ENCODE measurements at places on chromosomes 12 and 14.

- DNase-seq, result no peak
Observed at GRCh38 chr12:108727868-108728735, 3.2 kb downstream of the CORO1C start.

DNA sequence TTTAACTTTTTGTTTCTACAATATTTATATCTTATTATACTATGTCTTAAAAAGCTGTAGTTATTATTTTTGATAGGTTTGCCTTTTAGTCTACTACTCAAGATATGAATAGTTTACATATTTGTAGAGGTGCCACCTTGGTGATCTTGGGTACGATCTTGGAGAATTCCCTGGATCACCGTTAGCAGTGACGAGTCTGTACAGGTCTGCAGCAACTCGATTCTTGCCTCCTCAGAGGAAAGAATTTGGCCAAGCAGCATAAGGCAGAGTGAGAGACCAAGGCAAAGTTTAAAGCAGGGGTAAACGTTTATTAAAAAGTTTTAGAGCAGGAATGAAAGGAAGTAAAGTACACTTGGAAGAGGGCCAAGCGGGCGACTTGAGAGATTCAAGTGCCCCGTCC is 3.1 kb upstream of the TCTN2 start:
- DNase-seq, result no peak

DNA sequence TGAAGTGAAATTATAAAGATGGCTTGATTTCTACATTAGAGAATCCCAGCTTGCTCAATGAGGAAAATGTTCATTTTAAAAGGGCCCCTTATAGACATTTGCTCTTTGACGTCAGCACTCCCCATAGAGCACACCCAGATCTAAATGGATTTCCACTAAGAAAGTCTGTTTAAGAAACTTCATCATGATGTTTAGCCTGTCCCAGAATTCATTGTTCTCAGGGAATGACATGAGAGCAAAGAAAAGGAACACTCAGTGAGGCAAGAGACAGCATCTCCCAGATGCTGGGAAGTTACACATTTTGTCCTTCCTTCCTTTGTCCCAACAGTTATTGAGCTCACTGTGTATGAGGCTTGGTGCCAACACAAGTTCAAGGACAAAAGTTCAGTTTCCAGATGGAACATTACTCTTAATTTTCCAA is 4.9 kb downstream of the PHLDA1 start:
- DNase-seq, result no peak

GRCh38 chr12:51823875-51824565 is 24.5 kb downstream of the FIGNL2 start:
- DNase-seq, result peak; percentile 53

DNA sequence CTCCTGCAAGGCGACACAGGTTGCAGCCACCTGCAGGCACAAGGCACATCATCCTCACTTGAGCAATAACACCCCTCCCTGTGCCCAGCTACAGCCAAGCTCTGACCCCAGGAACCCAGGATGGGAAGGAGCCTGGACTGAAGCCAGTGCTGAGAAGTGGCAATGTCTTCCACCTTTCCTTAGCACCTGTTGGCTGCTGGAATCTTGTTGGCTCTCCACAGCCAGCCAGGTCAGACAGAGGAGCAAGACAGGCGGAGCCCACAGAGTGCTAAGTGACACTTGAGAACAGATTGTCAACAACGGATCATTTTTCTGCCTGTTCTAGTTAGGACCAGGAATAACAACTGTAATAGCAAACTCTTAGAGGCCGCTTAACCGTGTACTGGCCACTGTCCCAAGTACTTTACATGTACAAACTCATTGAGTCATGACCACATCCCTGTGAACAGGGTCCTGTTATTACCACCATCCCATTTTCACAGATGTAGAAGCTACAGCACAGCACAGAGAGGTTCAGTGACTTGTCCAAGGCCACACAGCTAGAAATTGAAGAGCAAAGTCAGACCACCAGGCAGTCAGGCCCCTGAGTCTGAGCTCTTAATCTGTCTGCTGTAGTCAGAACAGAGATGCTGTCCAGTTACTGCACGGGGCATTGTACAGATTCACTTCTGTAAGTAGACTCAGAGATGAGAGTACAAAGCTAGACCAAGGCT is 45.6 kb downstream of the RNFT2 start:
- DNase-seq, result no peak

- peak; percentile 85 for DNase-seq
Observed at GRCh38 chr12:26402648-26403047, 207.3 kb downstream of the SSPN start.

GRCh38 chr14:51138404-51139103 is 43.6 kb upstream of the TRIM9 start:
- DNase-seq, result no peak

- no peak for DNase-seq
Observed at GRCh38 chr12:130375296-130376287, 37.9 kb downstream of the PIWIL1 start.

DNA sequence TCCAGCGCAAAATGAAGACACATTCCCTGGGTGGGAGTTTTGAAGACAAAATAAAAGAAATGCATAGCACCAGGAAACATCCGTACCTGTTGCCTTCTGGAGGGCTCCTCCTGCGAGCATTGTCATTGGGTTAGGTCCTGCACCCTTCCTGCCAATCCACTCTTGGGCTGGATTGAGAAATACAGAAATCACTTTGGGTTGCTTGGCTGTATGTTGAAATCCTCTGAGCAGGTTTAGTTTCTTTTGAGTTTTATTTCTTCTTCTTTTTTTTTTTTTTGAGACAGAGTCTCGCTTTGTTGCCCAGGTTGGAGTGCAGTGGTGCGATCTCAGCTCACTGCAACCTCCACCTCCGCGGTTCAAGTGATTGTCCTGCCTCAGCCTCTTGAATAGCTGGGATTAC is 67.6 kb downstream of the ARF6 start:
- no peak for DNase-seq

DNA sequence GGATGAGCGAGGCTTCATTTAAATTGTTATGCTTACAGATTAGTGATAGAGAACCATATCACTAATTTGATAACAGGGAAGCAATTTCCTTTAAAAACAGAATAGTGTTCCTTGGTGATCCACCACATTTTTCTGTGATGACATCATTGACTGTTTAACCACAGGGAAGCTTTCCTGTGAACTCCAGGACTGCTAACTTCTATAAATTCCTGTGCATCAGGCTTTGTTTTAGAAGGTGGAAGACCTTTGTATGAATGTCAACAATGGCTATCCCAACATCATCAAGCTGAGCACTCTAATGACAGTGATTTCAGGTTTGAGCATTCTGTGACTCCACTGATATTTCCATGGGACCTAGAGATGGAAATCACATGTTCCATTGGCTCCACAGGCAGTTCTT is 177.1 kb downstream of the RMST start:
- DNase-seq, result peak; percentile 5

GRCh38 chr12:106190581-106190980 is 51.8 kb upstream of the NUAK1 start:
- no peak for DNase-seq

DNA sequence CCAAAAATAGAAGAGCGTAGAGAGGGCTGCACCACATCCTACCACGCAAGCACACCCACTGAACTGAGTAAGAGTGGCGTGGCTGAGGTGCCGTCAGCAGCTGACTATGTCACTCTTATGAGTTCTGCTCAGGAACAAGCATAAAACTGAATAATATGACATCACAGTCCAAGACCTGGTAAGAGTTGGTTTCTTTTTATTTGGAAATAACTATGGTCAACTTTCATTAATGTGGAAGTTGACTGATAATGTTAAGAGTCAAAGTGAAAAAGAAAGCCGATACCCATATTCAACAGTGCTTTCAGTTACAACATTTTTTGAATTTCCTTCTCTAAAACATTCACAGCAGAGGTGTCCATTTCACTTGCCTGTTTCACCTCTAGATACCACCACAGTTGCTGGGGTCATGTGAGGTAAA is 44.6 kb downstream of the GNS start:
- no peak for DNase-seq

DNA sequence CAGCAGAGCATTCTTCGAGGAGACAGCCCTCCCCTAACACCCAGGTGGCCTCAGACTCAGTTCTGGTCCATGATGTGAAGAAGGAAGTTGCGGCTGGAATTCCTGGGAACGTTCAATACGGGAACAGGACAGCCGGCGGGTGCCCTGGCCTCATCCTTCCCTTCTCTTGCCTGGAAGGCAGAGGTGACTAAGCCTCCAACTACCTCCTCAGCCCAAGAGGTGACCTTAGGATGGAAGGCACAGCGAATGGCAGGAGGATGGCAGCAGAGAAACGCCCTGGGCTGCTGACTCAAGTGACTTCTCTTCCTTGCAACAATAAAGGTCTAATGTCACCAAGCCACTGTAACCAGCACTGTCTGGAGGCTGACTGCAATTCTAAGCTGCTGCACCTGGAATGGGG is 36.1 kb downstream of the DHX37 start:
- no peak for DNase-seq

- no peak for DNase-seq
Observed at GRCh38 chr12:100337727-100338126, 19.1 kb upstream of the SLC17A8 start.

DNA sequence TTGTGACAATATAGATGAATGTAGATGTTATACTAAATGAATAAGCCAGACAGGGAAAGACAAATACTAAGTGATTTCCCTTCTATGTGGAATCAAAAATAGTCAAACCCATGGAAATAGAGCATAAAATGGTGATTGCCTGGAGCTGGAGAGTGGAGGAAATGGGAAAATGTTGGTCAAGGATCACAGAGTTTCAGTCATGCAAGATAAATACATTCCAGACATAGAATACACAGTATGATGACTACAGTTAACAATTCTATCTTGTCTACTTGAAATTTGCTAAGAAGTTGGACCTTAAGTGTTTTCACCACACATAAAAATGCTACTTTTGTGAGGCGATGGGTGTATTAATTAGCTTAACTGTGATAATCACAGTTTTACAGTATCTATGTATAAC is 1182.7 kb downstream of the AACS start:
- DNase-seq, result no peak

GRCh38 chr12:122847921-122848421 is 12.7 kb downstream of the HIP1R start:
- DNase-seq, result no peak

- no peak for DNase-seq
Observed at GRCh38 chr14:101247842-101248725, 313.2 kb upstream of the DIO3 start.

DNA sequence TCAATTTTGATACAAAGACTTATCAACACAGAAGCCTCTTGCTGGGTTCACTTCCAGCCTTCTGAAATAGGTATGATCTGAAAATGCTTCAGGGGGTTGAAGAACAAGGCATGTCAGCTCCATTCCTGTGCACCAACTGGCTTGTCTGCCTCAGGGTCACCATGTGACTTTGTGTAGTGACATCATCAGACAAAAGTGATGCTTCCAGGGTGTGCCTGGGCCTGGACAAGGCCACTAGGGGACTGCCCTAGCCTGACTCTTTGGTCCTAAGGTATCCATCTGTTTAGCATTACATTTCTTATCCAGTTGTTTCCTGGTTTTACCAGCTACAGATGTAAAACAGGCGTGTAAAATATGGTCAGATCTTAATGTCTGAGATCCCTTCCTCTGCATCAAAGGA is 155.6 kb downstream of the CAND1 start:
- no peak for DNase-seq

- DNase-seq, result no peak
Observed at GRCh38 chr14:99205086-99205688, 66.8 kb downstream of the BCL11B start.

GRCh38 chr14:29627137-29627536 is 300.5 kb downstream of the PRKD1 start:
- peak; percentile 0 for DNase-seq

DNA sequence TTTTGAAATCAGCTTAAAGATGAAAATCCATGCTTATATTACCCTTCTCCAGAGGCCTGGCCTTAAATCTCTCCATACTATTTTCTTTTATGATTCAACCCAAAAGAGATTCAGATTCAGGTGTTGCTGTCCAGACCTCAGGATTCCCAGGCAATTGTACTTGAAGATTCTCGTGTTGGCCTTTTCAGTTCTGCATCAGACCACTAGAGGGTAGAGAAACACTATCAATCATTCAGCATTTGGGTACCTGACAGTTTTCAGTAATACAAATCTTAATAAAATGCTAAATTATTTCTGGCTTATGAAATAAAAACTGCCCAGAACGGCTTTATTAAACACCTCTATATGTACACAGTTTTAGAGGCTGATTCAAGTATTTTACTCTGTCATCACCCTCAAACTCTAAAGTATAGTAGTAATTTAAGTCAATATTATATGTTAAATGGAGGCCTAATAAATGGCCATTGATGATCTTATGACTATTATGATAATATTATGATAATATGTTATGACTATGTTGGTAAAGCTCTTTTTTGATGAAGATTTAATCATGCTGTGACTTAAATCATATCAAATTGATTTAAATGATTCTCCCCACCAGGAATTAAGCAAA is 301.1 kb downstream of the DUSP6 start:
- DNase-seq, result peak; percentile 64

DNA sequence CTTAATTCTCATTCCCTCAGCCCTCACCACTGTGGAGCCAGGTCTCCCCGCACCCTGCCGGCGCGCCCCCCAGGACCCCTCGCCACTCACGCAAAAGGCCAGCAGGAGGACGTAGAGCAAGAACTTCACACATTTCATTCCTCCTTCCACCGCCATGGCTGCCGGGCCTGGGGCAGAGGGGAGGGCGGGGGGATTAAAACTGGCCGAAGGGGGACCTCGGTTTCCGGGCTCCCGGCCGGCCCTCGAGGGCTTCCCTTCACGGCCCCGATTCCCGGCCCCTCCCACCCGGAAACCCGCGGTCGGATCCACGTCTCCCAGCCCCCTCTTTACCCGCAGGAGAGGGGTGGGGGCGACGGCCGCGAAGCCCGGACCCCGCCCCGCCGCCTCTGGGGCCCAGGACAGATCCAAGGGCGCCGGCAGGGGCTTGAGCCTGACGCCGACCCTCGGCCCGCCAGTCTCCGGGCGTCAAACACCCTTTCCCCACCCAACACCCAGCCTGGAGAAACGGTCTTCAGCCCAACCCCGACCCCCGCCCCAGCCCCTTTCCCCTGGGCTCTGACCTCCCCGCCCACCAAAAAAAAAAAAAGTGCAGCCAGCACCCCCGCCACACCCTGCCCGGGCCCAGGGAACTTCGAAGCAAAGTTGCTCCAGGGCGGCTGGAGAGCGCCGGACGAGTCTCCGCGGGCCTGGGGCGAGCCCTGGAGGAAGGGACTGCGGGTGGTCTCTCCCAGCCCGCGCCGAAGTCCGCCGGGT is 447 bp downstream of the CD63 start:
- DNase-seq, result peak; percentile 55

GRCh38 chr14:75247286-75247922 is 31.2 kb upstream of the FOS start:
- no peak for DNase-seq

Measured in RWPE1 (cell line).